Globus pallidus (tissue), 1 donor: ENCODE measurements at places on chromosomes 1 and 21.

- DNase-seq = no peak
Measured at GRCh38 chr1:195005338-195005737, 1602.9 kb downstream of the KCNT2 start.

- no peak for DNase-seq
Measured at GRCh38 chr1:35929730-35930592, 944 bp upstream of the AGO3 start.

DNA sequence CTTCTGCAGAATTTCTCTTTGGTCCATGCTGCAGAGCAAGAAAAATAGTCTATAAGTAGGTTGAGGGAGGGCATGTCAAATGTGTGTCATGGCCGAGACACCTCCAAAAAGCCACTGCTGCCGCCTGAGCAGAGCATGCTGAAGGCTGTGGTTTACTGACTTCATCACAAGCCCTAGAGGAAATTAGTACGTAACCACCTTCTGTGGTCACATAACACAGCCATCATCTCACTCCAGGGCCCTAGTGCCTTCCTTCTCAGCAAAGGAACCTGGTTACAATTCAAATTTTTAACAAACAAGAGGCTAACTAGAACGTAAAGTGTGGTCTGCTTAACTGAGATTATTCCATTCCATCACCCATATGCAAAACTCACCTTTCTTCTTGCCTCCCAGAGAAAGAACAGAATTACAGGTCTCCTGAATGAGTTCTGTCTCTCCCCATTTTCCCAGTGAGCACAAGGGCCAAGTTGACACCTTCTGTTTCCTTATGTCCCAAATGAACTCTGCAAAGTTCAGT, at the start of gene PTPN22:
Gene PTPN22 (minus strand): TSS at position 116 of the 517 bp plus-strand sequence.
- DNase-seq = peak; percentile 45

- DNase-seq = no peak
Measured at GRCh38 chr1:33606272-33606671, 133.8 kb downstream of the ZSCAN20 start.

GRCh38 chr1:62436039-62436465, 797 bp upstream of the USP1 start:
- no peak for DNase-seq

DNA sequence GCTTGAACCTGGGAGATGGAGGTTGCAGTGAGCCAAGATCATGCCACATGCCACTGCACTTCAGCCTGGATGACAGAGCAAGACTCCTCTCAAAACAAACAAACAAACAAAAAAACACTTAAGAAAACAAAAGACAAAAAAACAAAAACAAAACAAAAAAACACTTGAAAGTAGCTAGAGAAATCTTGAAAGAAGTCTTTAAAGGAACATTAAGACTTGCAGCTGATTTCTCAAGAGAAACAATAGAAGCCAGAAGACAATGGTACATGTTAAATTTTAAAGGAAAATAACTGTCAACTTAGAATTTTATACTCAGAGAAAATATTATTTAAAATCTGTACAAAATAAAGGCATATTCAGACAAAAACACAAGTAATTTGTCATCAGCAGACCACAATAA, 71.3 kb downstream of the HLX start:
- no peak for DNase-seq

DNA sequence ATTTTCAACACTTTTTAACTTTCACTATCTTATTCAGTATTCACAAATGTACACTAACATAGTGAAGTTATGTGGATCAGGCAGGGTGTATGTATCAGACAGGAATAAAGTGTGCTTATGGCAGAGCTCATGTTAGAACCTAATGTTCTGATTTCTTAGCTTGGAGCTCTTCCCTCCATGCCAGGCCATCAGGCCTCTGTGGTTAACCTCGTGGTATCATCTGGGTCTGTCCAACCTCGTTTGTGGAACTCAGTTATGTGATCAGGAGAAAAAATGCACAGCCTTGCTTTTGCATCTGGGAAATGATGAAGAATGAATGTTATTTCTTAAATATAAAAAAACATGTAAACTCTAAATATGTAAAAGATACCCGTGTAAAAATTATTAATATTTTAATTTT, 86.9 kb downstream of the MPZL1 start:
- DNase-seq = no peak

DNA sequence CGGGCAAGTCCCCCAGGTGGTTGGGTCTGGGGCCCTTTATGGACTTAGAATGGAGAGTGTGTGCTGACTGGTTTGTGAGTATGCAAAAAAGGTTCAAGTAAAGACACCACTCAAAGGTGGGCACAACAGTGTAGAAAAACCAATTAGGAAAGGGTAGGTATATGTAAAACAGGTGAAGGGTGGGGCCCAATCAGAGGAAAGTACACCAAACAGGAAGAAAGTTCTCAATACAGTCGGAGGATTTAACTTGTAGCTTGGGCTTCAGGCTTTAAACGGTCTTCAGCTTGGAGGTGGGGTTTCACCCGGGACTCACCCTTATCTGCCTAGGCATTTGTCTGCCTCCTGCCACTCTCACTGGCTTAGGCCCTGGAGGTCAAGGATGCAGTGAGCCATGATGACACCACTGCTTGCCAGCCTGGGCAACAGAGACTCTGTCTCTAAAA, 6.8 kb upstream of the PUM1 start:
- no peak for DNase-seq

DNA sequence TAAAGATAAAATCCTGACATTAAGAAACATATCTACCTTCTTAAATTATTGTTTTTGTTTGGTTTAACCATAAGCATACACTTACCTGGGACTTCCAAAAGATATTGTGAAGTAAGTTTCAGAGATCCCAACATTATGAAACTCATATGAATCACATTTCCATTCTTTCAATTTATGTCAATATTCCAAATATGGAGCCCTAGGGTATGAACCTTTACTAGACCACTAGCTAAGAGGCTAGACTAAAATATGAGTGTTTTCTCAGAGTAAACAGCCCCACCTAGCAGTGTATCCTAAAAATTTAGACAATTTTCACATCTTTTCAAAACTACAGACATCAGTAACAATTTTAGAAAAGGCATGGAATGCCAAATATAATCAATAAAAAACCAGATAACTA, 24.4 kb downstream of the SCAF4 start:
- no peak for DNase-seq

- DNase-seq = no peak
Measured at GRCh38 chr21:45959779-45960390, 21.7 kb upstream of the COL6A1 start.

- no peak for DNase-seq
Measured at GRCh38 chr1:162299018-162299417, 77.6 kb downstream of the SPATA46 start.
